ENCODE measurements at places on chromosomes 3 and 15. TPM values are rescaled to one million over a fixed set of nuclear protein-coding genes. Genes with fewer than 3 reads are reported as not detected.

Gene ZBBX
- not detected for total RNA-seq

Gene TMC3
- total RNA-seq = not detected

Gene SPESP1
- 1.6 TPM for total RNA-seq

Gene UBAP1L
- 4.7 TPM for total RNA-seq

GRCh38 chr3:57917601-57918000 is 90.6 kb upstream of the FLNB start:
- no peak for DNase-seq

DNA sequence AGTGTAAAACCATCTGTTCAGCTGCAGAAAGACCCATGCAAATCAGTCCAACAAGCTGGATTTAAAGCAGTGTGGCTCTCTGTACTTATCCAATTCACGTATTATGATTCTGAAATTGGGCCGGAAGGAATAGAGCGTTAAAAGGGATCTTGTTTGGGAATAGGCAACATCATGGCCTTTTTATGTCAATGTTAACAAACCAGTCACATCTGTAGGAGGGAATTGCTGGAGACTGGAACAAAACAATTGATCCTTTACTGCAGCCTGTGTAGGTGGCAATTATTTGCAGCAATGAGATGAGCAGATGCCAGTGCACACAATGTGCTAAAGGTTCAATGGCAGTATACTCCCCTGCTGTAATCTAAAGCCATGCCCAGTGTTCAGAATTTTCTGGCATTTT is 887.4 kb upstream of the ROBO1 start:
- DNase-seq = no peak

DNA sequence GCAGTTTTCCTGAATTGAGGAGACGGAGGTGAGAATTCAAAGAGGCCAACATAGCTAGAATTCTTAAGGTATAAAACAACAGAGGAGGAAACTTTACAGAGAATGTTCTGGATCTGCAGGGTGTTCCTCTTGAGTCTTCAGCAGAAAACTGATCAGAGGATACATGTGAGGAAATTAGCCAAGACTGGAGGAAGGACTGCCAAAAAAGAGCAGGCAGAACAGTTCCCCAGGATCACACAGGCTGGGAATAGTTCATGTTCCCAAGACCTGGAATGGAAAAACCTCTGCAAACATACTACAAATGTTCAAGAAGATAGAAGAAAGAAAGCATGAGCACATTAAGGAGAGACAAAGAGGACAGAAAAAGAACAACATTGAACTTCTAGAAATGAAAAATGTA is 7.5 kb downstream of the SLC49A4 start:
- no peak for DNase-seq

DNA sequence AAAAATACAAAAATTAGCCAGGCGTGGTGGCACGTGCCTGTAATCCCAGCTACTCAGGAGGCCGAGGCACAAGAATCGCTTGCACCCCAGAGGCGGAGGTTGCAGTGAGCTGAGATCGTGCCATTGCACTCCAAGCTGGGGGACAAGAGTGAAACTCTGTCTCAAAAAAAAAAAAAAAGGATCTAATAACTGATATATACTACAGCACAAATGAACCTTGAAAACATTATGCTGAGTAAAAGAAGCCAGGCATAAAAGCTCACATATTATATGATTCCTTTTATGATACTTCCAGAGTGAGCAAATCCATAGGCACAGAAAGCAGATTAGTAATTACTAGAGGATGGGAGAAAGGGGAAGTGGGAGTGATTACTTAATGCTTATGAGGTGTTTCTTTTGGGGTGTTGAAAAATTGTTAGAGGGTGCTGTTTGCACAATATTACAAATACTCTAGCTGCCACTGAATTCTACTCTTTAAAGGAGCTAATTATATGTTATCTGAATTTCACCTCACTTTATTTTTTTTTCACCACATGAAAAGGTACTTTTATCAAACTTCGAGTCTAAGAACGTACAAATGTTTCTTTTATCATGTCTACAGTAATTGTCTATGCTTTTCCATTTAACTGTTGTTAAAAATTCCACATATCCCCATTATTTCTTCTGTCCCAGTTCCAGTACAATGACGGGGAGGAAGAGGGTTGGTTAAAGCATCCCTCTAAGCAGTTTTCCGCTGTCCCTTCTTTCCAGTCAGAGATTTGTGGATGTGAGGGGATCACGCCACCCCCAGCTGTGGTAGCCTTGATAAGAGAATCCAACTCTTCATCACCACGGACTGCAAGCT is 77.7 kb upstream of the FAM174B start:
- DNase-seq = no peak

DNA sequence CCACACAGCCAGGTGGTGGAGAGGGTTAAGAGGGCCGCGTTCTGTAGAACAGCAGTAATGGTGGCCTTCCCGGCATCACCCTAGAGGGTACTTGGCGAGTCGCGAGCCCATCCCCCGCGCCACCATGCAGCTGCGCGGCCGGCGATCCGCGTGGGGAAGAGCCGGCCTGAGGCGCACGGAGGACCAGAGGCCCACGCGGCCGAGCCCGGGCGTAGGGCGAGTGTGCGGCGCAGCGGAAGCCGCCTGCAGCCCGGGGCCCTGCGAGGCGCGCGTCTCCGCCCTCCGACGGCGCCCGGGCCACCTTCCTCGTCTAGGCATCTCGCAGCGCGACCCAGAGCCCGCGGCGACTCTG is 423 bp downstream of the TKT start:
- no peak for DNase-seq

DNA sequence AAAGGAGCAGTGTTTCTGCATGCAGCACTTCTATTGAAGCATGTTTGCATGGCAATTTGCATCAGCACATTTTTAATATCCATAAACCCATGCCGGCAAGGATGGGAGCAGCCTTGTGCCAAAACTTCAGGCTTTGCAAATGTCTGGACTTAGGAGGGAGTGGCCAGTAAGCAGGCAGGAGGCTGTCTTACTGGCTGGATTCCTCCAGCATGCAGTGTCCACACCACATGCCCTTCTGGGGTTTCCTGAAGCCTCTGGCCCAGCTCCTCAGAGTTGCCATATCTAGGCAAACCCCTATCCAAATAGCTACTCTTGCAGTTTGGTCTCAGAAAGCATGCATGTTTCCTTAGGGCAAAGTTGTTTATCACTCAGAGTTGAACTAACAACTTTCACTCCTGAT is 139.1 kb upstream of the MRPS22 start:
- no peak for DNase-seq

- no peak for DNase-seq
These were observed 331.2 kb downstream of the ULK4 start for GRCh38 chr3:41630708-41631107.

DNA sequence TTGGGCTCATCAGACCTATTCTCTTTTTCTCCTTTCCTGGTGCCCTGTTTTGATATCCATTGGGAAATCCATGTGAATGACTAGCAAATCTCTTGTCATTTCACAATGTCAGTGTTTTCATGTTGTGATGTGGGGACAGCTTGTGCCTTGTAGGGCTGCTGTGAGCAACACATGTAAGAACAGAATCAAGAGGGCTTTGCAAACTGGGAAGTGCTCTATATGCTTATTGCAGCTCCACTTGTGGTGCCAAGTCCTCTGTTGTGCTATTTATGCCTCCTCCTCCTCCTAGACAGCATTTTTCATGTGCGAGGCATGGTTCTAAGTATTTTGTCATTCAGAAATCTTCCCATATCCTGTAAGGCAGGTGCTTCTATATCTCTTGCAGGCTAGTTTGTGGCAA is 56.4 kb downstream of the ZNF621 start:
- no peak for DNase-seq

DNA sequence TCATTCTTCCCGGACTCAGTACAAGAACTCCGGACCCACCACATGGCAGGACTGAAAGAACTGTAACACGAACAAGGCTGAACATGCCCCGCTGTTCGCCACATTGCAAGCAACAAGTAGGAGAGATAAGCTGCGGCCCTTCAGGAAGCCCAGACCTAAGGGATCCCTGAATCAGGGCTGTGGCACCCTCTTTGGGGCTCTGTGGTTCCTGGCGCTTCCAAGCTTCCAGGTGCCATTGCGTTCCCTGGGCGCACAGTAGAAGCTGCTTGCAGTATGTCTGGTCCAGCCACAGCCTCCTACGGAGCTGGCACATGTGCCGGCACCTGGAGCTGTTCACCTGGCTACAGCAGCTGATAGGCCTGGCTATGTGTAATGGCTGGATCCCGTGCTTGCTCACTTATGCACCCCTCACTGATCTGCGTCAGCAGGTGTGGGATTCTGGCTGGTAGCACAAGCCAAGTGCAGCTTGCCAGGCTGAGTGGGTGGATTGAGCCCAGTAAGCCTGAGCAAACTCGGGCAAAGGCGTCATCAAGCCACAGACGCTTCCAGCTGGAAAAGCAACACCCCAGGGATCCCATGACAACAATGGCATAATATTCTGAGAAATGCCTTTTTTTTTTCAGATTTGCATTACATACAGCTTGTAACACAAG is 748.6 kb upstream of the GBE1 start:
- no peak for DNase-seq

- no peak for DNase-seq
These were observed 19.8 kb downstream of the GNB5 start for GRCh38 chr15:52171386-52171785.

DNA sequence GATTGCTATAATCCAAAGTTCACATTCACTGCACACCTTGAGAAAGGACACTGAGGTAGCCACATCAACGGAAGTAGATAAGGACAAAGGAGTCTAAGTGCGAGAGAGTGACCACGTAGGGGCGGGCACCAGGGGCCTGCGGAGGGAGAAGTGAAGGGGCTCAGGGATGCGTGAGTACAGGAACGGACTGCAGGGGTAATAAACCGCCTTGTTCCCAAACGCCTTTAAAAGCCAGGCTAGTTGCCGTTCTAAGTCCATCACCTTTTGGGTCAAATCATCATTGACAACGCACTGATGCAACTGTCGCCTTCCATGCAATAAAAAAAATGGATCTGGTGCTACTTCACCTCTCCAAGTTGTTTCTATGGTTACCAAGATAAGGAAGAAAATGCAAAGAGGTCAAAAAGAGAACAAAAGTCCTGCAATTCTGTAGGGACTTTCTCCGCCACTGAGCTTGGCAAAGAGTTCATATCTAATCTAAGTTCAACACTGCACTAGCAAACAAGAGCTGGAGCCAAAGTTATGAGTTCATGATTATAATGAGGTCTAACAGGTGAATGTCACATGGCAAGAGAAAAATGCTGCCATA is 32.6 kb upstream of the ATP11B start:
- DNase-seq = no peak

DNA sequence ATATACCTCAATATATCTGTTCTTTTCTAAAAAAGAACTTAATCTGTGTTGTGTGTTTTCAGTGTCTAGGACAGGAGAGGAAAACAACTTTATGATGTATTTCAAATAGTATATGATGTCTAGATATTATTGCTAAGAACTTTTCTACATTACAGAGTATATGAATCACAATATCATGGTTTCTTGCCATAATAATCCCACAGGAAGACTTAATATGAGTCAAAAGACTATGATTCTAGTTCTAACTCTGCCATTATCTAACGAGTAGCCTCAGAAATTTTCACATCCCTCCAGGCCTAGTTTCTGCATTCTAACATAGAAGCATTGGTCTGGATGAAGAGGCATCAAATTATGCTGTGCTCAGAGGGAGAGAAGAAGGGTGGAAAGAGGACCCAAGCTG is 107.7 kb upstream of the SPRED1 start:
- no peak for DNase-seq

DNA sequence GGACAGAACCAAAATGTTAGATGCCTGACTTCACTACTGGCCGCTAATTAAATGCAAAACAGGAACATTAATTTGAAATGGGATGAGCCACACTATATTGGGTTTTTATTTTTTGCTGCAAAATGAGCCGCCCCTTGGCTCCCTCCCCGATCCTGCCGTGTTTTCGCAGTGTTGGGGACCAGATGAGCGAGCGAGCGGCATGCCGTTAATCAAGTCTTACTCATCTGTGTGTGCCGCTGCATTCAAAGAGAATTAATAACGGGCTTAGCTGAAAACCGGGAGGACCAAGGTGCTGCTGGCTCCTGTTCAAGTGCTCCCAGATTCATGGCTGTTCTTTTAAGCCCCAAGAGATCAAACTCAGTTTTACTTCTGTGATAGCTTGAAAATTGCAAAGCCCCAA is 20.0 kb downstream of the TAFA4 start:
- DNase-seq = no peak

DNA sequence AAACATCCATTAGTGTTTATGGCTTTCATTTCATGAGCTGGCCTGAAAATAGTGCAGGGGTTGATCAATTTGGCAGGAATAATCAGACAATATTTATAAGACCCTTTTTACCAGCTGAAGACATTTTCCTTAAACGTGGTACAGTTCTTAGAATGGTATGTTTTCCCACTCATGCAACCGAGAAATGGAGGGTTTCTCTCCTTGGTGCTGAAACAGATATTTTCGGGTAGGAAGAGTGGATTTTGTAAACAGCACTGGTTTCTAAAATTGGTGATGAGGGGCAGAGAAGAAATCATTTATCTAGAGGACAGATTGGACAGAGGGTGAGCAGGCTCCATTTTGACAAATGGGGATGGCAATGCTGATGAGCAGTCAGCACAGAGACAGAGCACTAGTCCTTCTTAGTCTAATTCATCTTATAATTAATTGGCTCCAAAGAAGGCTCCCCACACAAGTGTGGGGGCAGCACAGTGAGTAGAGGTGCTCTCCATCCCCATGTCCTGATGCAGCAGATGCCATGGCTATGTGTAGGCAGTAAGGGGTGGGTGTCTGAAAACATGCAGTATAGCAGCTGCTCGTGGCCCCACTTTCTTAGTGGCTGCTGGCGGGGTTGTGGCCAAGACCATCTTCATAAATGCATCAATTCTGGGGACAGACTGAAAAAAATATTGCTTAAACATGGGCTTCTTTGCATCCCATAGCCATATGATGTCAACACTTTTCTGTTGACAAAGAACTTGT is 18.1 kb upstream of the SLC7A14 start:
- no peak for DNase-seq

DNA sequence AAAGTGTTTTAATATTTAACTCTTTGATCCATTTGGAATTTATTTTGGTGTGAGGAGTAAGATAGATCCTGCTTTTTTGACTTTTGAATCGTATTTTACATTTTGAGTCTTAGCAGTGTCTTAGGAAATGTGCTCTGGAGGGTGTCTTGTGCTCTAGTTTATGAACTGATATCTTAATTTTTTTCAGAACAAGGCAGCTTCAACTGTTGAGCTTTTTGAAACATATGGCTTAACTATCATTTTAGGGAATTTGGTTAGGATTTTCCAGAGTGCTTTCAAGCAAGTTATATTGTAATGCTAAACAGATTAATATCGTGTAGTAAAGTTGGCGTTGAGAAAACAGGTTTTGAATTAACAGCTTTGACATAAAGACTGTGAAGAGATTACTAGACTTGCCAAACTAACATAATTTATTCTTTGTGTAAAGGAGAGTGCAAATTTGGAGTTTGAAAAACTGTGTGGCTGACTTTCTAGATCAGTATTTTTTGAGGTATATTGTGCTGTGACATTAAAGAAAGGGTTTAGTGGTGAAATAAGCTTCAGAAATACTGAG is 17.1 kb downstream of the IQGAP1 start:
- DNase-seq = no peak
